COLO829 (cell line): ENCODE measurements at places on chromosomes 12 and 14.
A peak's percentile ranks its signal among the peaks of the same experiment; 100 is the strongest.

DNA sequence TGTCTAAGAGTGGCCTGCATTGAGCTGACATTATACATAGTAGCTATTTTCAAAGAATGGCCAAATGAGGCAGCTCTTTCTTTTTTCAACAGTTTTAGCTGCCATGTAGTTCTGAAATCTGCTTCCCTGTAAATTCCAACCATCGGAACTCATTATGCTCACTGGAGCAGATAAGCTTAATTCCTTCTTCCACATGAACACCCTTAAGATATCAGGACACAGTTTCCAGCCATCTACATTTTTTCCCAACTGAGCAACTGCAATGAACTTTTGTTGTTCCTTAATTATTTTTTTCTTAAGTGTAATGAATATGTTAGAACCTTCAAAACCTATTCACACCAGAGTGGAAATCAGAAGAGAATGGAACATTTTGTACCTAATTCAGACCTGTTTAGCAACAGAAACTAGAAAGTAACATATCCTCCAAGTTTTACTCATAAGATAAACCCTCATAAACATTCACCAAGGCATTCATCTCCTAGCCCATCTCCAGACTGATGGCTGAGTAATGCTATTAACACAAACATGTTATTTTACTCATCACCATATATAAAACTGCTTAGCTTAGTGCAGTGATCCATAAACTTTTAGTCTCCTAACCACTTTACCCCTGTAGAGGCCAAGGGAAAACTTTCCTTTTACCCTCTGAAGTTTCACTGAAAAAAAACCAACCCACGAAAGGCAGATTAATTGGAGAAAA, 296.1 kb upstream of the SYT1 start:
- DNase-seq: no peak

DNA sequence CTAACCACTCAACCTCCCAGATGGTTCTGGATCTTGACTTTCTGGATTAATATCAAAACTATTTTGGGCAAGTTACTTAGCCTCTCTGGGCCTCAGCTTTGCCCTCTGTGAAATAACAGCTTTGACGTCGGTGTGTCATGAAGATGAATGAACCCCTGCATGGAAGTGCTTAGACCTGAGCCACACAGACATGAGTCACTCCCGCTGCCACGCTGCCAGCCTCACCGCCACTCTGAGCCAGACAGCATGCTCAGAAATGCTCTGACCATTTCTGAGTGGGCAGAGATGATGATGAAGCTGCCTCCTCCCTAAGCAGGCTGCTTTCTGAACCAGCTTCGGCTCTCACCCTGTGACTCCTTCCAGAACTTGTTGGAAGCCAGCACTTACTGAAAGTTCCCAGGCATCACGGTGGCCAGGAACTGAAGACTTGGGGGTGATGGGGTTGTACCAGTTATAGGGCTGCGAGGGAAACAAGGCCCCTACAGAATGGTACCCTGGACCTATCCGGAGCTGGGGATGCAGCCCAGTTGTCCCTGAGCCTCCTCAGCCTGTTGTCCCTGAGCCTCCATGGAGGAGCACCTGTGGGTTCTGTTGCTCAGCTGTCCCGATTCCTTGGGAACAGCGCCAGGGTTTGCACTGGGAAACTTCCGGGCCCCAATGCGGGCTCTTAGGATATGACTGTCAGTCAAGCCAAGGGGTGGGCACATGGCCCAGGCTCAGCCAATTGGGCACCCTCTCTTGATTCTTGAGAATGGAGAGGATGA, 2.0 kb upstream of the CCDC197 start:
- peak; percentile 37 for DNase-seq

DNA sequence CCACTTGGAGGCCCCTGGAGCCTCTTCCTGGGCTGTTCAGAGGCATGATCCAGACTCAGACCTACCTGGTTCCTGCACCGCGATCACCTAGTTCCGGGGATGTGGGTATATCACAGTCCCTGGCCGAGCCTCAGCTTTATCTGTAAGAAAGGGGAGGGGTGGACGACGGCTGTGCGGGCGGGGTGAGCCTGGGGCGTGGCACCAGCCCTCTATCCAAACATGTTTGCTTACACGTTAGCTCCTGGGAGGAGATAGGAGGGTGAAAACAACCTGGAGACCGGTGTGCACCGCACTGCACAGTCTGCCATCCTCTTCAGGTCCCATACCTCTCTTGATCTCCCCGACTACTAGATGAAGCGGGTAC, 1.2 kb downstream of the ANKRD9 start:
- no peak for DNase-seq

- no peak for DNase-seq
Observed at GRCh38 chr12:50232771-50233209, 50.5 kb downstream of the LIMA1 start.

DNA sequence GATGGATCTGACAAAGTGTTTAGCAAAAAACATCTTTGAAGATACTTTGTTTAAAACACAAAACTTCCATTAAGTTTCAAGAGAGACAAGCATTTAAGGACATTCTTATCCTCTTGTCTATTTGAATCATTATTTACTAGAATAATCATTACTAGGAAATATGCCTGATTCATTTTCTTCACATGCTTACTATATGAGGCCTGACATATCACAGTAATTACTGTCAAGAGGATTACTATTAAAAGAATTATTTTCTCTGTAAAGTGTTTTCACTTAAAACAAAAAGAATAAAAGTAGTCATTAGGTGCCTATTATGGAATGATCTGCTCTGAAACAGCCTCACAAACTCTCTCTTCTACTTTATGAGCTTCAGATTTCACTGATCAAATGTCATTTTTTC, 402.1 kb upstream of the MGAT4C start:
- DNase-seq: no peak
